ENCODE measurements at places on chromosomes 4 and X. TPM values are rescaled to one million over a fixed set of nuclear protein-coding genes. Genes with fewer than 3 reads are reported as not detected.
A peak's percentile ranks its signal among the peaks of the same experiment; 100 is the strongest.

SYP gene
- under 0.01 TPM for total RNA-seq

DNA sequence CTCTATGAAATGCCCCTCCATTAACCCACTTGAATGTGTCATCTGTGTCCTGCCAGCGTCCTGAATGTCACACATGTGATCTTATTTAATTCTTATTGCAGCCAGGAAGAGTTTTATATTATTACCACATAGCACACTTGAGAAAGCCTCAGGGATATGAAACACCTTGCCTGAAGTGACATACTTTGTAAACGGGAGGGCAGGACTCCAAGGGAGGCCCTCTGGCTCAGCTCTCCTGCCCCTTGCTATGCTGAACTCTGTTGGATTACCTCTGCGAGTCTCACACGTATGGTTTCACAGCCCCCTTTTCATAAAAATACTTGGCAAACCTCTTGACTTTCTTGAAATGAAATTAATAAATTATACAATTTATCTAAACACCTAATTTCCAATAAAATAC is 11.1 kb upstream of the ZCCHC4 start:
- no peak for DNase-seq

GRCh38 chr4:78735697-78736096 is 40.5 kb upstream of the BMP2K start:
- no peak for DNase-seq

PRDM5 gene
- 9.0 TPM for total RNA-seq

DNA sequence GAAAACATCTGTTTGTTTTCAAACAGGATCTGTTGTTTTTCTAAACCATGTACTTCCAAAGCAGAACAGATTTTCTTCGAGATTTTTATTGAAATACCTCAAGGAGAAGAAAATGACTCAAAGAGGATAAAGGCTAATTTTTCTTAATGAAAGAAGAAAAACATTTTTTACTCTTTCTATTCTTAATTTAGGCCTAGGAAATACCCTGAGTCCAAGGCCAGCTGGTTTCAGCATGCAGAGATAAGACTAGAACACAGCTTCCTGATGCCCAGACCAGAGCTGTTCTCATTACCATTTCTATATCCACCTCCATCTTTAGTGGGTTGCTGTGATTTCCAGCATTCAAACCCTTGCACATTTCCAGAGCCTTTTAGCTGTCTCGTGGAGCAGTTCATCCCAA is 18.3 kb downstream of the GAB1 start:
- DNase-seq, result no peak

CXCL1 gene
- 4.2 TPM for total RNA-seq

DNA sequence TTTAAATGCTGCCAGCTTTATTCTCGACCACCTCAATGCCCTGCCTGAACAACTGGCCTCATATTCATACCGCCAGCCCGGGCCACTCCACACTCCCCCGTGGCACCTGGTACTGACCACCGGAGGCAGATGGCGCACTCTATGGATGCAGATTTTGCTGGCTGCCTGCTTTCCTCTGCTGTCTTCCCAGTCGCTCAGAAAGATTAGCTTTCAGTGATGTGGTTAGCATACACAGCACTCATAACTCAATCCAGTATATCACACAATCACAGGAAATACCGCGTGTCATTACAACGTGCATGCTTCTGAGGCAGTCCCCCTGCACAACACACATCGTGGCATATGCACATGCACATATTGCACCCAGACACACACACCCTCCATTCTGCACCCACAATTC is 147.2 kb upstream of the BCOR start:
- no peak for DNase-seq

GRCh38 chr4:134958862-134959261 is 757.3 kb upstream of the PABPC4L start:
- DNase-seq, result no peak

- no peak for DNase-seq
These were observed 293.1 kb downstream of the QDPR start for GRCh38 chr4:17218786-17219185.

DNA sequence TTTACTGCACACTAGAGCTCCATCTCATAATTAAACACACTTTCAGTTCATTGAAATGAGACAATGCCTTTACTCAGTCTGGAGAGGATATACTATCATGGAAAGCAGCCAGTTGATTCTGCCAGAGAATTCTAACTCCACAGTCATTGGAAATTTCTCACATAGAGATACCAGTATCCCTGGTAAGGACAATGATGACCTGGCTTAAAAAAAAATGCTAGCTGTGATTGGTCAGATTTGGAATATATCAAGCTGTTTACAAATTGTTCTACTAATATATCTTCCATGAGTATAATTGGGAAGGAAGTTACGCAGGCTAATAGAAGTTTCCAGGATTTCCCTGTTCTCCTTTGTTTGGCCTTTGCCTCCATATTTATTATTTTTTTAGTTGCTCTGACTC is 34.5 kb upstream of the TLL1 start:
- no peak for DNase-seq

DNA sequence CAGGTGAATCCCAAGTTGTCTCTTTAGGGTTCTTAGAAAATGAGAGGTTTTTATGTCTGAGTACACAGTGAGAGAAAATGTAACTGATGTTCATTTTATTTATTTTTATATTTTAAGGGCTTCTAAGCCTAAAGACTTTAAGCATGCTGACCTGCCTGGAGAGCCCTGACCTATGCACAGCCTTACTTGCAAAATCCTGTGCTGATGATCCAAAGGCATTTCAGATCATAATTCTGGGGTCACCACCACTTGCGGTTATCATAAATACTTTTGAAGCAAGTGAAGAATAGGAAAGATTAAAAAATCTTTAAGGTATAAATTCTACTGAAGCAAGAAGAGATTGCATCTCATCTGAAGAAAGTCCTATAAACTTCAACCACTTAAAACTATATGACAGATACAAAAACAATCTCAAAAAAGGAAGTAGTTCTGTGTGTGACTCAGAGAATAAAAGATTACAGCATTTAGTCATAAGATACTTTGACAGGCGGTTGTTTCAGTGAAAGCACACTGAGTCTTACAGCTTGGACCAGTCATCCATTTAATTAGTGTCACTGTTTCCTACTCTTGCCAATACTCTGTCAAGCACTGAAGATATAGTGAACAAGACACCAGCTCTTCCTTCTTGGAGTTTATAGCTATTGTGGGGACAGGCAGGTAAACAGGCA is 245.2 kb upstream of the DIPK2B start:
- peak; percentile 88 for DNase-seq

- DNase-seq, result peak; percentile 90
These were observed 92.5 kb downstream of the FAM13A start for GRCh38 chr4:88964450-88964849.

- peak; percentile 20 for DNase-seq
These were observed 37.9 kb upstream of the PGK1 start for GRCh38 chrX:78066110-78066509.

GRCh38 chrX:1932231-1932630 is 317.4 kb downstream of the ASMT start:
- no peak for DNase-seq

DNA sequence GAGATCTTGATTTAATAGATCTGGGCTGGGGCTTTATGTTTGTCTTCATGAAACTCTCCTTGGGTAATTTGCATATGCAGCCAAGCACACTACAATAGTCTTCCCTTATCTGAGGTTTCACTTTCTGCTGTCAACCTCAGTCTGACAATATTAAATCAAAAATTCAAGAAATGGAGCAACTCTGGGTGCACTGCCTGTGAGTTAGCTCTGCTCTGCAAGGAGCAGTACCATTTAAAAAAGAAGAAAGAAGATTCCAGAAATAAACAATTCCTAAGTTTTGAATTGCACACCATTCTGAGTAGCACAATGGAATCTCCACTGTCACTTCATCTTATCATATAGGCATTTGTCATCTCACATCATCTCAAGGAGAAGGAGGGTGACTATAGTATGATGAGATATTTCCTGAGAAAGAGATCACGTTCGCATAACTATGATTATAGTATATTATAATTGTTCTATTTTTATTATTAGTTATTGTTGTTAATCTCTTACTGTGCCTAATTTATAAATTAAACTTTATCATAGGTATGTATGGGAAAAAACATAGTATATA is 9.4 kb downstream of the FNIP2 start:
- DNase-seq, result no peak

ADH1B gene
- 0.26 TPM for total RNA-seq

GRCh38 chr4:62771983-62772557 is 1571.9 kb downstream of the ADGRL3 start:
- DNase-seq, result no peak

GC gene
- total RNA-seq, result not detected

DNA sequence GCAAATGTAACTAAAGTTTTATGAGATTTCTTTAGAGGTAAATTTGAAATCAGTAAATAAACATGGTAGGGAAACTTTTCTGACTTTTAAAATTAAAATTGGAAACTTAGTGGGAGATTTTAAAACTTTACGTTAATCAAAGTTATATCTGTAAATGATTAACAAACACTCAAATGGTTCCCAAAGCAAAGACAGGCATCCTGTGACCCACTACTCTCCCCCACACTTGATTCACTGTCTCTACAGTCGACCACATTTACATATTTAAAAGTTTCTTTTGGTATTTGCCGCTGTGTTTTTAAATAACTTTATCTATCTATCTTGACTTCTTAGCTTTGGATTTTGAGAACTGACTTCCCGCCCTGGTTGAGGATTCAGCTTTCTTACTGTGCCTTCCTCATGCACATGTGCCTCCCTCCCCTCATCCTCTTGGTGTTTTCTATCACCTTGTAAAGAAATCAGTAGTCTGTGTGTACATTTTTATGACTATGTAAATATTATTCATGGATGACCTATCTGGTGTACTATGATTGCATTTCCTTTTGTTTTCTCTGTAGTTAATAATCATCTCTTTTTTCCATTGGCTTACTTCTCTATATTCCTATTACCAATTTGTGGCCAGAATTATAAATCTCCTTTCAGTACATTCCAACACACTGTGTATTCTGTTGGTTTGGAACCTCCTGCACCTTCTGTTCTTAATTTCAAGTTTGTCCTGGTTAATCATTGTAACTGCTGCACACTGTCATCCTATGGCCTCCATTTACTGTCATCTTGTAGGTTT is 72.6 kb downstream of the WWC2 start:
- DNase-seq, result peak; percentile 74

DNA sequence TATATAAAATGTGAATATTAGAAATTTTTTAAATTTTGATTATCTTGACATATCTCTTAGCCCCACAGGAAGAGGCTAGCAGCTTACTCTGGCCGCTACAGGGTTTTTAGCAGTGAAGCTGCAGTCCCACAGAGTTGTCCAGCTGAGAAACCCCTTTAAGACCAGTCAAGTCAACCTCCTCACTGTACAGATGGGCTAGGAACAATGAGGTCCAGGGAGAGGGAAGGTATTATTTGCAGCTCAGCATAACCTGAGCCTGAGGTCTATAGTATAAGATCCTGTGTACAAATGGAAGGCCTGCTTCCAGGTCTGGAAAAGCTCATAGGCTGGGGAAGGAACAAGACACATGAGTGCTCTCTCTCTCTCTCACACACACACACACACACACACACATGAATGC is 1.8 kb downstream of the VSIG4 start:
- DNase-seq, result no peak

DNA sequence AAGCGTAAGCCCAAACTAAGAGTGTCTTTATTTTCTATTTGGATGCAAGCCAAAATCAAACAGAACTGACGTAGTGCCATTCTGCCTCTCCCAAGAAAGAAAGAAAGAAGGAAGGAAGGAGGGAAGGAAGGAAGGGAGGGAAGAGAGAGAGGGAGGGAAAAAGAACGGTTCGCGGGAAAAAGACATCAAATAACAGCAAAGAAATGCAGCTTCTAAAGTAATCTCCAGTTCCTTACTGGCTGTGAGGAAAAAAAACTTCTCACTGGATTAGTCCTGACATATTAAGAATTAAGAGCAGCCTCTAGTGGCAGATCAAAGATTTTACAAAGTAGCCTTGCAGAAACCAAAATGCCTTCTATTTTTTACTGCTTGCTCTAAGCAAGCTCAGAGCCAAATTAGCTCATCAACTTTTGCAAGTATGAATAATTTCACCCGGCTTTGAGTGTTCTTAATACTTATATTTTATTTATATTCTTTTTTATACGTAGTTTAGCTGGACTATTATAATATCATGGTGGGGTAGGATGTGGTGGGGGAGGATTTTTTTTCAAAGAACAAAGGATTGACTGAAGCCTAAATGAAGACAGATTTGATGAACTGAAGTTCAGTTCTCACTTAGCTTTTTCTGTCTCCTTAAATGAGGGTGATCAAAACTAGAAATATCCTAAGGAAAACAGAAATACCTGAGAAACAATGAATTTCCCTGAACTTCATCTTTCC is 36.6 kb downstream of the PITX2 start:
- peak; percentile 69 for DNase-seq

DNA sequence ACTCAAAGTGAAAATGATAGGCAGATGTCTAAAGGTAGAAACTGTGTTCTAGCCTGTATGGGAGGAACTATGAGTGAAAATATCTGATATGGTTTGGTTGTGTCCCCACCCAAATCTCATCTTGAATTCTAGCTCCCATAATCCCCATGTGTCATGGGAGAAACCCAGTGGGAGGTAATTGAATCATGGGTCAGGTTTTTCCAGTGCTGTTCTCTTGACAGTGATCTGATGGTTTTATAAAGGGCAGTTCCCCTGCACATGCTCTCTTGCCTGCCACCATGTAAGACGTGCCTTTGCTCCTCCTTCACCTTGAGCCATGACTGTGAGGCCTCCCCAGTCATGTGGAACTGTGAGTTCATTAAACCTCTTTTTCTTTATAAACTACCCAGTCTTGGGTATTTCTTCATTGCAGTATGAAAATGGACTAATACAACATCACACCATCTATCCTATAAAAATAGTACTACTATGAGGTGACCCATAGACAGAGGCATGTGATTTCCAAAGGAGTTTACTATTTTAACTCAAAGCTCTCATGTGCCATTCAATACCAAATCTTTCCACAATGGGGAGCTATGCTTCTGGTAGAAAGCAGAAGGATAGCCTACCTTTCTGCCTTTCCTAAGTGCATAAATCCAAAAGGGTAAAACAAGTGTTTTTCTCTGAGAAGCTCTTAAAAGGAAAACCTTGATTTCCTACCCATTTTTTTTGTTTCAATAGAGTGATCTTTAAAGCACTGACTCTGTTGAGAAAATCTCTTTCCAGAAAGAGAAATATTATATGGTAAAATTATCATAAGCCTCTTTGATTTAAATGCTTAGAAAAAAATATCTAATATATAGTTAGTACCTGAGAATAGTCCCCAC is 38.8 kb downstream of the SEC31A start:
- peak; percentile 50 for DNase-seq

- no peak for DNase-seq
These were observed 21.9 kb upstream of the MRFAP1 start for GRCh38 chr4:6618386-6619115.

GRCh38 chr4:22897520-22898108 is 204.9 kb downstream of the GBA3 start:
- peak; percentile 18 for DNase-seq
